Choroid plexus epithelial cell (primary cell): ENCODE measurements at places on chromosomes 5 and 9.

DNA sequence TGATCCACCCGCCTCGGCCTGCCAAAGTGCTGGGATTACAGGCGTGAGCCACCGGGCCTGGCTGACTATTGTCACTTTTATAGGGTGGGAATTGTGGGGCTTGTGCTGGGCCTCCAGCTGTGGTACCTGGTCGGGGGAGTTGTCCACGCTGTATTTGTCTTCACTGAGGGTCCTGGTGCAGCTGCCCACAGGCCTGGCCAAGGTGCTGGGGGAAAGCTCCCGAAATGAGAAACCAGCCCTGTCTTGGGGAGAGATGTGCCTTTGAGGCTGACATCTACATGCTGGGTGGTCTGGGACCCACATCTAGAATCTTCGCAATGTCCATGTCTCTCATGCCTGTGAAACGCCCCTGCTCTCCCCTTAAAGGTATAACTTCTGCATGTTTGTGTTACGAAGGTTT lies 2.6 kb downstream of the EXOC3 start:
- no peak for DNase-seq

- DNase-seq: no peak
These were observed 9.5 kb downstream of the ELP1 start for GRCh38 chr9:108924466-108924865.

DNA sequence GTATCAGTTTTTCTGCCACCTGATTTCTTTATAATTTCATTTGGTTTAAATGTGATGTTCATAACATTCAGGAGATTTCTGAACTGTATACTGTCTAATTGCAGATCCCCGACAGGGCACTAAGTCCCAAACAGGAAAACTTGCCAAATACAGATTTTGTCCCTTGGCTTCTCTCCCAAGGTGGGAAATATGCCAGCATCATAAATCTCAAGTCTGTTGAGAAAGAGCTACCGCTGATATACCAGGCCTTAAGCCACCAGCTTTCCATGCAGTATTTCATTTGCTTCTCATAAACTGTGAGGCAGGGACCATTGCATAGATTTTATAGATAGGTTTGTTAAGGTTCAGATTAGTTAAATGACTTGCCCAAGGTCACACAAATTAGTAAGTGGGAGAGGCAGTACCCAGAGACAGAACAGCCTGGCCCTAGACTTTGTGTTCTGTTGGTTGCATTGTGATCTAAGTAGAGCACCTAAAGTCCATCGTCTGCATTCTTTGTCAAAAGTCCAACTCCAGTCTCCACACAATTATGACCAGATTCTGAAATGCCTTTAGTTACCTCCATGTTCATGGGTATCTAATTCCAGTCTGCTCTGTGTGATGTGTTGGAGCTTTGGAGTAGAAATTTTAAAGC lies 16.2 kb downstream of the GPR21 start:
- DNase-seq: peak; percentile 49

GRCh38 chr5:28430565-28431178 lies 1392.3 kb upstream of the CDH9 start:
- no peak for DNase-seq

DNA sequence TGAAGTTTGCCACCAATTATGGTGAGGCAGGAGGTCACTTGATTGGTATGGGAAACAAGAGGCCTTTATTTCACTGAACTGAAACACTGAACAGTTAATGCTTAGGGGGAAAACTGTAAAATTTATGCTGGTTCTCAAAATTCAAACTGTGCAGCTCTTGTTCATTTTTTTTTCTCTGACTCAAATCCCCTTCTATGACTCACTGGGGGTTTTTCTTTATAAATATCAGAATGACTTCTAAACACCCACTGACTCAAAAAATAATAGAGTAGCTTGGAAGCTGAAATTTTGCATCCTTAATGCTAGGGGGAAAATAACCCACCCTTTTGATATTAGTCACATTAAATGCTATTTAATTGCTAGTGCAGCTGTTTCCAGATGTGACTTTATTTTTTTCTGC lies 24.1 kb upstream of the OTP start:
- DNase-seq: no peak

GRCh38 chr5:130270786-130271185 lies 366.5 kb downstream of the CHSY3 start:
- DNase-seq: no peak

GRCh38 chr5:116076496-116076895 lies 8.3 kb upstream of the COMMD10 start:
- DNase-seq: no peak

- no peak for DNase-seq
These were observed 106.4 kb upstream of the EFNA5 start for GRCh38 chr5:107776922-107777740.

DNA sequence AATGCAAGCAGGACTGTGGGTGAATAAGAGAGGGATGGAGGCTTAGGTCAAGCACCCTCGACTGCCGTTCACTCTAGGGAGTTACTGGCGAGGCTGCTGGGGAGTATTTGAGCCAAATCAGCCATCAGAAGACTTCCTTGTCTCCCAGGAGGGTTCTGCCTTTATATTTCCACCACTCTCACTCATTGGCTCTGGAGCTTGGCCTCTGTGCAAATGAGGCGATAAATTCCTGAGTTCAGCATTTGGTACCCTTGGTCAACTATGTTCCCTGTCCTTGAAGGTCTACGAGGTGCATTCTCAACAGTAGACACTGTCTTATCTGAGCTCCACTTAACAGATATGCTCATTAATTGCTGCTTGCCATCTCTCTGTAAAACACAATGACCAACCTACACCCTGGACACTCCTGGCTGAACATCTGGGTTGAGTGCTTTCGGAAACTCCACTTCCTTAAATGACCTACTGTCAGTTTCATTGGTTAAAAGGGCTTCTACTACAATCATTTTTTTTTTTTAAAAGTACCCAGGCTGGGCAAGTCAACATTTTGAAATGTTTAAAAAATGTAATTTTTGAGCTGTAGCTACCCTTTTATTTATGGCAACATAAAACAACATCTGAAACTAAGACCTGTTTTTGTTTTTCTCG lies 153.2 kb downstream of the NTRK2 start:
- no peak for DNase-seq

DNA sequence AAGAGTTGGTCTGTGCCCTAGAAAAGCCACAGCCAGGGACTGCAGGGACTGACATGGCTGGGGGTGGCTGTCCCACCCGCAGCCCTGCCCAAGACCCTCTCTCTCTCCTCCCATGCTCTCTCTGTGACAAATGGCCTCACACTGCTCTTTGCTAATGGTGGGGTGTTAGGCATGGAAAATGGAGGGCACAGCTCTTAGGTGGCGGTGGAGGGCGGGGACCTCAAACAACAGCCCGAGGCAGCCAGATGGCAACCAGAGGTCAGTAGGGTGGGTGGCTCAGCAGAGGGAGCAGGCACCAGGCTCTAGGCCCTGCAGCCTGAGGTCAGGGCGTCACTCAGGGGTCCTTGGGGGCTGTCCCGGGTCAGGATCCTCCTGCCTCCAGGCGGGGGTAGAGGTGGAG lies 73.9 kb upstream of the DAB2IP start:
- no peak for DNase-seq

DNA sequence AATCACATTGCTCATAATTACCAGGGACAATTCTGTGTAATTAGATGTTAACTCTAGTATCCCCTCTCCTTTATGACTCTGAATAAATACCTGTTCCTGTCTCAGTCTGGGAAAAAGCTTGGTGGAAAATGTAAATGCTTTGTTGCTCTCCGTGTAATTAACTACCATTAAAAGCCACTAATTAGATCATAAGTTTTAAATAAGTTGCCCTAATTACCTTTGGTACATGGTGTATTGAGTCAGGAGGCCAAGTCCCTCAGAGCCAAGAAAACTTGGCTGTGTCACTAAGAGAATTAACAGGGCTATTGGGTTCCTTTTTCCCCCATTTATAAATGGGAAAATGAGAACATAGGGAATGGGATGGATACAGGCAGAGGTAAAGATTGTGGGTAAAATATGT lies 617.6 kb downstream of the TLR4 start:
- no peak for DNase-seq

- no peak for DNase-seq
These were observed 7.8 kb downstream of the SH3PXD2B start for GRCh38 chr5:172446336-172447051.

DNA sequence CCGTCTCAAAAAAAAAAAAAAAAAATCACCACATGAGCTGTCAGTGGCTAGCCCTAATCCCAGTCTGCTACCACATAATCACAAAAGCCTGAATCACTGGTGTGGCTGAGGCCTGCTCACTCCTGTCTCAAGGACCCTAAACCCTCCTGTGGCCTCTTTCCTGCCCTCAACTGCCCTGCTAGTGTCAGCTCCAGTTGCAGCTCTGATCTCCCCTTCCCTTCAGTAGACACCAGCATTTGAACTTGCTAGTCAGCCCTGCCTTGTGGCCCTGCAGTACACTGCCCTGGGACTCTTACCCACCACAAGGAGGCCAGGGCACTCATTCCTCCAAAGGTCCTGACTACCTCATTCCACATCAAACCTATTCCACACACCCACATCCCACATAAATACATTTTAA lies 9.5 kb upstream of the P4HA2 start:
- DNase-seq: no peak

GRCh38 chr9:114131808-114132549 lies 23.4 kb upstream of the COL27A1 start:
- DNase-seq: no peak

DNA sequence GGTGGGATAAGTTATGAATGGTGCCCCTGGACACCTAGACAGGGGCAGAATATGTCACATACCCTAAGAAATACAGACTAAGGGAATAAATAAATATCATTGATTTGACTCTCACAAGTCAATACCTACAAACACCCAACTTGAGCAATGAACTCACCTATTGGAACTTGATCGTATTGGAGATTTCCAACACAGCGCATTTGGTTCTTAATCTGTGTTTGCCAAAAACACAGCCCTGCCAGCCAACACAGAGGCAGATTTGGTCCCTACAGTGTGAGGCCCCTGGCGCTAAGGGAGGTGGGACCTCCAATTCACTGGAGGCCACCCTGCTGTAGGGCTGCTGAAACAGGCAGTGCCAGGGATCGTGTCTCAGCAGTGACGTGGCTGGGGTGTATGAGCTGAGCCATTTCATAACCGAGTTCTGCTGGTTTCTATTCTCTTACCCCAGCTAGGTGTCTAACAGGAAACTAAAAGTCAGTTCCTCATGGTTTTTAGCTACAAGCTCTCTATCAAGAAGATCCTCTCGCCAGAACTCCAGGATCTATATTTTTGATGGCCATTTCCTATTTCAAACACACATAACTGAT lies 84.5 kb downstream of the SLC1A1 start:
- no peak for DNase-seq

GRCh38 chr5:73649926-73650325 lies 23.9 kb downstream of the ARHGEF28 start:
- no peak for DNase-seq

DNA sequence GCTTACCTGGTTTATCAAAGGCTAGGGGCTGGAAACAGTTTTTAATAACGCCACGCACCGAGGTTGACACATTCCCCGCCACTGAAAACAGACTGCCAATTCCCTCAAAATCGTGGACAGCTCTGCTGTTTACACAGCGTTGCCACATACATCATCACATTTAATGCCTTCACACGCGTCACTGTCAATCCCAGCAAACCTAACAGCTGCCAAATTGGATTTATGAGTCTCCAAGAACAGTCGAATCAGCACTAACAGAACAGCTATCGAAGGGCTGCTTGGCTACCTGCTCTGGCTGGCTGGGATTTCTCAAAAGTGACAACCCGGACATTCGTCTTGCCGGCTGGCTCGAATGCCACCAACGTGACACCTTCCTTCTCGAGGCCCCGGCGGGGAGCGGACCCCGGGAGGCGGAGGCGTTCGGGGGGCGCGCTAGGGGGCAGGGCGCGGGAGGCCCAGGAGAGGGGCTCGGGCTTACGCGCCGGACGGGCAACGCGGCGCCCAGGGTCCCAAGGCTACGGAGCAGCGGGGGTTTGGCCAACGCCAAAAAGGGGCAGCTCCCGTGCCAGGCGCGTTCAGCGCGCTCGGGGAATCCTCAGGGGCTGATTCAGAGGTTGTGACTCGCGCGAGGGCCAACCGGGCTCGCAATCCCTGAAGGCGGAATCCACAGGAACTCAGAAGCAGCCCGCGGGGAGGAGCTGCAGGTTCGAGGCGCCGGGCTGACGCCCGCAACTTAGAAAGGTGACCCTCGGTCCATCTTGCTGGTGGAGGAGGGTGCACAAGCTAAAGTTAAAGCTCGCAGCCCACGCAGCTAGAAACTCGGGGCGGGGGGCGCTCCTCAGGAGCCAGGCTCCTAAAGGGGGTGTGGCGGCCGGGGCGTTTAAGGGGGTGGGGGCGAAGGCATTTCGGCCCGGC lies 1.2 kb downstream of the CDC14B start:
- peak; percentile 57 for DNase-seq

DNA sequence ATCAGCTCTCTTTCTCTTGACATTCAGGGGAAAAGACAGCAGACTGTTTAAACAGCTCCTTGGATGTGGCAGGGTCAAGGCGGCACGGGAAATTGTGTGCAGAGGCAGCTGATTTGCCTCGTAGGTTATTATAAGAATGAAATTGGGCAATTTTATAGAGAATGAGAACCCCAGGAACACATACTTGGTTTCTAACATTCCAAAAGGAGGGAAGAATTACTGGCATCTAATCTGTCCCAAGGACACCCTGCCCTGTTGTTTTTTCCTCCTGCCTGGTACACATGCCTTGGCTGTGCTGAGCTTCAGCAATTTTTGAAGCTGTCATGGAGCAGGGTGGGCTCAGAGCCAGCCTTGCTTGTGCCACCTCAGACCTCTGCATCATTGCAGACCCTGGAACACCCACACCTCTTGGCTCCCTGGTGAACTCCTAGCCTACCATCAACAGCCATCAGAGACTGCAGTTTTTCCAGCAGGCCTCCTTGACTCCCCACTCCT lies 143.6 kb downstream of the BOD1 start:
- DNase-seq: peak; percentile 60

- peak; percentile 43 for DNase-seq
These were observed 8.6 kb upstream of the MUSK start for GRCh38 chr9:110659891-110660541.

DNA sequence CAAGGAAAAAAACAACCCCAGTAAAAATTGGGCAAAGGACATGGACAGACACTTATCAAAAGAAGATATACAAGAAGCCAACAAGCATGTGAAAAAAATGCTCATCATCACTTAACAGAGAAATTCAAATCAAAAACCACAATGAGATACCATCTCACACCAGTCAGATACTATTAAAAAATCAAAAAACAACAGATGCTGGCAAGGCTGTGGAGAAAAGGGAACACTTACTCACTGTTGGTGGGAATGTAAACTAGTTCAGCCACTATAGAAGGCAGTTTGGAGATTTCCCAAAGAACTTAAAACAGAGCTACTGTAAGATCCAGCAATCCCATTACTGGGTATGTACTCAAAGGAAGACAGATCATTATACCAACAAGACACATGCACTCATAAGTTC lies 157.4 kb downstream of the EDIL3 start:
- no peak for DNase-seq

GRCh38 chr5:63053019-63053638 lies 474.5 kb downstream of the LRRC70 start:
- DNase-seq: no peak

- no peak for DNase-seq
These were observed 76.0 kb downstream of the GADD45G start for GRCh38 chr9:89680547-89681467.

- no peak for DNase-seq
These were observed 69.4 kb downstream of the FRMD3 start for GRCh38 chr9:83468821-83469220.

- no peak for DNase-seq
These were observed 195.6 kb downstream of the SPOCK1 start for GRCh38 chr5:137303509-137303908.
